ENCODE measurements at places on chromosomes 11 and 22.

- DNase-seq = no peak
Observed at GRCh38 chr11:66915866-66916265, 42.3 kb downstream of the PC start.

DNA sequence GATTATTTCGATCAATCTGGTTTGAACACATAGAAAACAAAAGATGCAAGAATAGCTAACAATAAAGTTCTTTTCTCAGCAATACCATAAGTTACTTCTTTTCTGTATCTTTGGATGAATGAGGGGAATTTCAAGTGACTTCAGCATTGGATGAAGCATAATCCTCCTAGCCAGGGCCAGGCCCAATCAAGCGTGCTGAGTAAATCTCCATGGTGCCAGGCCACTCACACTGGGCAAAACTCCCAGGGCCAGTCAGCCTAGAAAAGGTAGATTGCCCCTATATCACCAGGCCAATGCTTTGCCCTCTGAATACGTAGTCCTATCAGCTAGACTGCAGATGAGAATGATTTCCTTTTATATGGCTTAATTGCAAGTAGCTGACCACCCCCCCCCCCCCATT lies 6.0 kb downstream of the CNTF start:
- no peak for DNase-seq

GRCh38 chr11:99268886-99269285 lies 248.1 kb downstream of the CNTN5 start:
- no peak for DNase-seq

DNA sequence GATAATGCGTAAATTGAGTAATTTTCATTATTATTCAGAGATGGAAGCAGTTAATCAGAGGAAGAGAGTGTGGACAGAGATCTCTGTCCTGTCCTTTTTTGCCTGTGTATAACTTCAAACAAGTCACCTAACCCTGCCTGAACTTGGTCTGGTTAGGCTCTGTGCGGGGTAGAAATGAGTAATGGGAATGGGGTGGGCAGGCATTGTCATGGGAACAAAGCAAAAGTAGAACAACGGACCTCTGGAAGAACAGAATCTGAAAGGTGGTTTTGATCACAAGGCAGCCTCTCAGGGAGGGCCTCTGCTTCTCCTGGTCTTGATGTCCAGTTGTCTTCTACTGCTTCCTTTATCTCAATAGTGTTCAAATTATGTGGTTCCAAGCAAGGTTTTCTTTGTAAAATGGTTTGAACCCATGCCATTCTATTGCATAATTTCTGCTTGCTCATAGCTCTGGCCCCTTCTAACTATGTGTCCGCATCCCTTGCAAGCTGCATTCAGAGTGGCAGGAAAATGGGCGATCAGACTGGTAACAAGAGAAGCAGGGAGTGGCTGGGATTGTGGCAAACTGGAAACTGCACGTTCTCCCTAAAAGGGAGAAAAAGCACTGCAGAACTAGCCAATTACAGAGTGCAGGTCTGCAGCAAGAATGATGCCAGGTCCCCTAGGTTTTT lies 76.1 kb downstream of the PRR5L start:
- no peak for DNase-seq

DNA sequence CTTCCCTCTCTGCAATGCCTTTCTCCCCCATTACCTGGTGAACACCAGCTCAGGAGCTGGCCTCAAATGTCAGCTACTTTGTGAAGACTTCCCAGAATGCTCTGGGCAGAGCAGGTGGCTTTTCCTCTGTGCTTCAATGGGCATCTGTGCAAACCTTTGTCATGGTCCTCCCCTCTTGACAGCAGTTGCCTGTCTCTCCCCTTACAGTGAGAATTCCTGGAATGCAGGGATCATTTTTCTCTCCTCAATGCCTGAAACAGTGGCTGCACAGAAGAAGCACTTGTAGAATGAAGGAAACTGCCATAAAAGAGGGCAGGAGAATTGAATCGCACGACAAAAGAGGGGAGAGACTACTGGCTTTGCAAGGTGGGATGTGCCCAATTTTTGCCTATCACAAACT lies 92.8 kb upstream of the NARS2 start:
- DNase-seq = no peak

GRCh38 chr11:96254854-96255253 lies 88.1 kb downstream of the MAML2 start:
- no peak for DNase-seq
